ENCODE measurements at places on chromosomes 6 and 20.

DNA sequence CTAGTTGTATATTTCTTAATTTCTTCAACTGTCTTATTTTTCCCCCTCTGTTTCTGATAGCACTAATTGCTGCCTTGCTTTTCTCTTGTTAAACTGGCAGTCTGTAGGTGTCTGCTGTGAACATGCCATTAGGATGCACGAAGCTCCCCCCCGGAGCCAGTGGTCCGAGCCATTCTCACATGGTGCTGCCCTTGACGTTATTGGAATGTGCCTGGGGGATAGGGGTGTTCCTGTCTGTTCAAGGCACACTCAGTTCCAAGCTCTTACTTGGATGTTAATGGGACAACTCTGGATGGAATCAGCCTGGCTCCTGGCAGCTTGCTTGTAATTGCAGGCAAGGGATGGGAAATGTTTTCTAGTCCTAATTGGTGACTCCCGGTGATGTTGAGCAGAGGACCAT is 68.4 kb downstream of the RREB1 start:
- no peak for DNase-seq

- no peak for DNase-seq
These were observed 39.1 kb upstream of the MROH8 start for GRCh38 chr20:37218441-37218840.

DNA sequence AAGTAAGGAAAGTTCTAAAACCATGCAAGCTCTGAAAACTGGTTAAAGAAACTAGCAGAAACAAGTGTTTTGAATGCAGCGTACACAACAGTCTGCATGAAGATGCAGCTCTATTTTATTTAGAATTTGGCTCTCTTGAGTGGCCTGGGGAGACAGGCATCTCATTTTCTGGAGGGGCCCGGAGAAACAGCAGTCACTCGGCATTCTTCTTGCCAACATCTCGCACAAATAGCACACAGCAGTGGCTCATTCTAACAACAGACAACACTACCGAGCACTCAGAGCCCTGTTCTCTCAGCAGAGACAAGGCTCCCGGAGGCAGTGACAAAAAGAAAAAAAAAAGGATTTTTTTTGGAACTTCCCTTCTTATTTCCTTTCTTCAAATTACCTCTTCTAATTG is 108.5 kb upstream of the STMND1 start:
- DNase-seq, result no peak

DNA sequence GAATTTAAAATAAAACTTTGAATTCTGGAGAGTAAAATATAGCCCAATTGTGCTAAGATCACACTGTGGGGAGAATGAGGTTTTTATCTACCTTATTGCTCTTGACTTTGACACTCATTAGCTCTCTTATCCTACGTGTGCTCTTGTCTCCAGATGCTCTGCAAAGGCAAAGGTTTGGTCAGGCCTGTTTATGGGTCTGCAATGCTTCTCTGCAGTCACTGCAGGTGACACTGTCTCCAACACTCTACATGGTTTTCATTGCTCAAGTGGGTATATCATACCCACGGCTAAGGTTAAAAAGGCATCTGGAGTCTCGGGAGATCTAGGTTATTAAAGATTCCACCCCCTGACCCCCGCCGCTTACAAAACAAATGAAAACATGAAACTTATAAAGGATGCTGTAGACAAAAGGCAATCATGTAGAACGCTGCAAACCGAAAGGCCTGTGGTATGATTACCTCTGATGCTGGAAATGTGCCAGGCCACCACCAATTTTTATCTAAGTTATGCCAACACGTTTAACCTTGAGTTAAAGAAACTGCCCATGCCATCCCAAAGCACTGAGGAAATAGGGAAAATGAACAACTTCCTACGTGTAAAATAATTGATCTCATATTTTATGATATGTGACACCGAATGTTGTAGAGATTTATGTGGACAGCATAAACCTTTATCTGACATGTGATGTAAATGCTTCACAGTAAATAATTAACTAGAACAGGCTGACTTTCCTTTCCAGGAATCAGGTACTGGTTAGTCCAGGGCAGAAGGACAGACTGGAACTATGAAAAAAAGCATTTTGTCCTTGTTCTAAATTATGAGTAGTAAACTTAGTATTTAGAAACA is 238.2 kb upstream of the NOX3 start:
- no peak for DNase-seq

DNA sequence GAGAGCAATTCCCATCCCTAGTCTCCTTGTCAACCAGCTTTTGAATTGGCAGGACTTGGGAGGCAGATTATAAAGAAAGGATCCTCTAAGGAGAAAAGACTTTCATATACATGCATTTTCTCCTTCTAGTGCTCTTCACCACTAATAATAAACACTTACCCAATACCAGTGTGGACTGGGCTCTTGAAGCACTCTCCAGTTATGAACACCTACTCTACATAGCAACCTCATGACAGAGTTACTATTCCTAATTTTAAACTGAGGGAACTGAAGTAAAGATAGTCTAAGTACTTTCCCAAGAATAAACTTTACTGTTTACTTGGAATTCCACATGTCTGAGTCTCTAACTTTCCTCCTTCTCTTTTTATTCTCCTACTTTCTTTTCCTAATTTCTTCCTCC is 4.8 kb downstream of the COL9A1 start:
- no peak for DNase-seq

- no peak for DNase-seq
These were observed 33.7 kb upstream of the HBS1L start for GRCh38 chr6:135088281-135088680.

DNA sequence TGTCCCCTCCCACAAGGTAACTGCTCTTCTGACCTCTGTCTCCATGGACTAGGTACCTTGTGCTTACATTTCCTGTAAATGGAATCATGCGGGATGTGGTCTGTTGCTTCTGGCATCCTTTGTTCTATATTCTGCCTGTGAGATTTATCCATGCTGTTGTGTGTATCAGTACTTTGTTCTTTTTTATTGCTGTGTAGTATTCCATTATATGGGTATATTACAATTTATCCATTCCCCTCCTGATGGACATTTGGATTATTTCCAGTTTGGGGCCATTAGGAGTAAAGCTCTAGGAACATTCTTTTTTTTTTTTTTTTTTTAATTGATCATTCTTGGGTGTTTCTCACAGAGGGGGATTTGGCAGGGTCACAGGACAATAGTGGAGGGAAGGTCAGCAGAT is 3.4 kb downstream of the C2 start:
- no peak for DNase-seq

GRCh38 chr6:144417681-144418080 is 132.5 kb downstream of the UTRN start:
- no peak for DNase-seq

DNA sequence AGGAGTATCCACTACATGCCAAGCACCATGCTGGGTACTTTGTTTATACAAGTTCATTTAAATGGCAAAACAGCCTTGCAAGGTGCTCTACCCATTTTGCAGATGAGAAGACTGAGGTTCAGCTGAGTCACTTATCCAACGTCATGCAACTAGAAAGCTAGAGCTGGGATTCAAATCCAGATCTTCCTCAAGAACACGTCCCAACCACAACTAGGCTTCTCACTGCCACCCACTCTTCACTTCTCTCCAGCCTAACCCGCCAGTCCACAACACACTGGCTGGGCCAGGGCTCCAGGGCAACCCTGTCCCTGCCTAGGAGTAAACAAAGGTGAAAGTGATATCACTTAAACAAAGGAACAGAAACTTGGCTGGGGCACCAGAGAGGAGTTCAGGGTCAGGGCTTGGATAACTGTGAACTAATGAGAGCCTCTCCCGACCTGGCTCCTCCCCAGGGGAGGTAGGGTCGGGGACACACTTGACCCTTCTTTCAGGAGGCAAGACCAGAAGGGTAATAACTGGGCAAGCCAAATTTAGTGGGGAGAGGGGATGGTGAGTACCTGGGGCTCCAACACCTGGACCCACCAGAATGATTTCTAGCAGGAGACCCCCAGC is 7.9 kb downstream of the SDC4 start:
- no peak for DNase-seq
